Hippocampal formation (tissue), 2 donors: ENCODE measurements at places on chromosomes 1 and 21.

- no peak for DNase-seq
Observed at GRCh38 chr1:62234688-62235087, 40.0 kb downstream of the L1TD1 start.

DNA sequence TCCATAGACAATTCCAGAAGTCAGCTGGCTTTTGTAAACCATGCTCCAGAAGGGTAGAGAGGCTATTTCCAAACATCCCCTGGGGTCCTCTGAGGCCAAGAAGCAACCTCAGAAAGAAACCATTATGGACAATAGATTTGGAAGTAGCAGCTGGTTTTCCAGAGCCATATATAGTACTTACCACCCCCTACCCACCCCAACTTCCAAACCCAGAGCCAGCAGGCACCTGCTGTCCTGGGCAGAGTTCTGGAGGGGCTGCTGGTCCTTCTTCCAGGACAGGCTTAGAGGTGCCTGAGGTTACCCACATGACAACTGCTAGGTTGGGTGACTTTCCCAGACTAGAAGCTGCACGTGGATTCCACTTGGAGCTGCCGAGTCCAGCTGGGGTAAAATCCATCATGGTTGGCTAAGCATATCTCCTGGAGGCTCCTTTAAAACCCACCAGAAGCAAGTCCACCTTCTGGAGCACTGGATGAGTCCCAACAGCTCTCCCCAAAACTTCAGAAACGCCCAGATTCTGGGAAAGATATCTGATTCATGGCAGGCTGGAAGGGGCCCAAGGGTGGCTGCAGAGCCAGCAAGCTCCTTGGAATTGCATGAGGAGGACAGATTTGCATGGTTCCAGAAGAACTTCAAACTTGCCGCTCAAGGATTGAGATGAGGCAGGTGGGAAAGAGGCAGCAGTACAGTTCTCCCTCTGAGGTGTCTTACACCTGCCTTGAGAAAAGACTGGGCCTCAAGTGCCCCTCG is 5.8 kb downstream of the MYCL start:
- DNase-seq, result no peak

- DNase-seq, result peak; percentile 15
Observed at GRCh38 chr1:3863231-3863935, 6.1 kb downstream of the DFFB start.

DNA sequence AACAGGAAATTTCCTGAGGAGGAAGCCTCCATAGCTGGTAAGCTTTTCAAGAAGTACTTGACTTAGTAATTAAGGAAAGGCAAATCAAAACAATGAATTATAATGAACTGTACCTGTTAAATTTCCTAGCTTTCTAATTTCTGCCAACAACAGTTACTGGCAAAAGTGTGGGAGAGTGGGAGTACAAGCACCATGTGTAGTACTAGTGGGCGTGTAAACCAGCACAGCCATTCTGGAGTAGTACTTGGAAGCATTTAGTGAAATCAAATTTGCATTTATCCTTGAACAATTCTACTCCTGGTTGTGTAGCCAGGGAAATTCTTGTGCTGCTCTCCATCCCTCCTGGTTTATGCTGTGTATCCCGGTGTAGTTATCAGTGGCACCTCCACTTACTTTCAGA is 190.8 kb downstream of the PRDM2 start:
- no peak for DNase-seq

GRCh38 chr1:74716822-74717221 is 16.0 kb downstream of the CRYZ start:
- no peak for DNase-seq

DNA sequence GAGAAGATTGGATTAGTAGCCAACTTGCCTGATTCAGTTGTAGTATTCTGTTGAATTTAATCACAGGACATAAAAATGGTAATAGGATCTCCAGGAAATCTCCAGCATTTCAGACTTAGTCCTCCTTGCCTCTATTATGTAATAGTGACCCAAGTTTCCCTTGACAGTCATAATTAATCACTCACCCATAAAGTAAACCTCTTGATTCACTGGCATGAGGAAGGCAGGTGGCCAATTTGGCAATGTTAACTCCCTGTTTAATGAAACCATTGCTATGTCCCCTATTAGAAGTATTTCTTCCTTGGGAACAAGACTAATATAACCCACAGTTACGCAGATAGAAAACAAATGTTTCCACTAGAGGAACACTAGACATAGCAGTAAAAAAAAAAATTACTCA is 604.8 kb upstream of the CXADR start:
- DNase-seq, result no peak

- no peak for DNase-seq
Observed at GRCh38 chr1:73626326-73626725, 571.6 kb downstream of the LRRIQ3 start.

DNA sequence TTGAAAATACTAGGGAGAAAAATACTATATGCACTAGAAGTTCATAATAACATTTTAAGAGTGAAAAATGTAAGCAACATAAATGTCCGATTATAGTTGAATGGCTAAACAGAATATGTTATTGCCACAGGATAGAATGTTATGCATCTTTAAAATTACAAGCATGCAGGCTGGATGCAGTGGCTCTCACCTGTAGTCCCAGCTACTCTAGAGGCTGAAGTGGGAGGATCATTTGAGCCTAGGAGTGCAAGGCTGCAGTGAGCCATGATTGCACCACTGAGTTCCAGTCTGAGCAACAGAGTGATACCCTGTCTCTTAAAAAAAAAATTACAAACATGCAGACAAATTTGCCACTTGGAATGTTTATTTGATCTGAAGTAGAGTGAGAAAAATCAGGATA is 3.0 kb upstream of the BATF3 start:
- no peak for DNase-seq

- no peak for DNase-seq
Observed at GRCh38 chr1:58395355-58395754, 151.2 kb downstream of the OMA1 start.

- no peak for DNase-seq
Observed at GRCh38 chr1:56788102-56788501, 31.1 kb downstream of the FYB2 start.

GRCh38 chr1:1625824-1626206 is 6.2 kb upstream of the MMP23B start:
- DNase-seq, result no peak

GRCh38 chr21:44428281-44428960 is 26.9 kb upstream of the LRRC3 start:
- DNase-seq, result no peak

- no peak for DNase-seq
Observed at GRCh38 chr1:14238472-14239307, 359.8 kb upstream of the KAZN start.

DNA sequence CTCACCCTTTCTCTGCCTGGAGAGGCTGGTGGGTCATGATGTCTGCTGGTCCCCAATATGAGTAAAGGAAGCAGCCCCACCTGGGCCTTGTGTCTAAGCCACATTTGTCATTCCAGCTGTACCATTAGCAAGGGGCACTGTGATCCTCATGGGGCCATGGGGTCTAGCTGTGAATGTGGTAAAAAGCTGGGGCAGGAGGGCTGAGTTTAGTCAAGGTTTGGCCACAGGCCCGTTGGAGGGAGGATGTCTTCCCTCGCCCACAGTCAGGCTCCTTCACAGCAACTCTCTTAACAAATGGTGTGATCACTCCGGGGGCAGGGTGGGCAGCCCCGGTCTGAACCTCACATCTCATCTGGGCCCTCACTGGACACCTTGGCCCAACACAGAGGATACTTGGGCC is 115.4 kb downstream of the DMRTB1 start:
- DNase-seq, result no peak

DNA sequence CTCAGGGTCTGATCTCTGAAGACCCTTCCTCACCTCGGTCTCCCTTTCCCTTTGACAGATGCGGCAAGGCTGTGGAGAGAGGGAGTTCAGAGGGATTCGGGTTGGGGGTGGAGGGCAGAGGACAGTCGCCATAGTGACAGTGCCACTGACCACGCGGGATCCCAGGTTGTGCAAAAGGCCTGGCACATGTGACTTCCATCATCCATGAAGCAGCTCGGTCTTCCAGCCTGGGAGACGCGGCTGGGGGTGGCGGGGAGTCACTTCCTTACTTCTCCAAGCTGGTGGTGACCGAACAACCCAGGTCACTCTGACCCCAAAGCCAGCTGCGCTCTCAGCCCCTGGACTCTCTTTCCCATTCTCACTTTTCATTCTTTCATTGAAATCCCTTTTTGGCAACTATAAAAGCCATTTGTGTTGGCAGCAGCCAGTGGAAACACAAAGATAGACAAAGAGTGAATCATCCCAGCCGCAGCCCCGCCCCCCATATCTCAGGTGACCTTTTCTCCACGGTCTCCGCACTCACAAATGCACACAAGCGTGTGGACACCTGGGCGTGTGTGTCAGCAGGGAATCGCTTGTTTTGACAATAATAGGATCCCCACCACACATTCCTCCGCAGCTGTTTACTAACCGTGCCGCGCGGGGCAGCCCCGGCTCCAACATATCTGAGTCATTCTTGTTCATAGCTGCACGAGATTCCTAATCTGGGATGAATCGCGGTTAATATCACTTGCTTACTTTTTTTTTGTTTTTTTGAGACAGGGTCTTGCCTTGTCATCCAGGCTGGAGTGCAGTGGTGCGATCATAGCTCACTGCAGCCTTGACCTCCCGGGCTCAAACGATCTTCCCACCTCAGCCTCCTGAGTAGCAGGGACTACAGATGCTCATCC is 68.3 kb downstream of the DHRS3 start:
- no peak for DNase-seq

DNA sequence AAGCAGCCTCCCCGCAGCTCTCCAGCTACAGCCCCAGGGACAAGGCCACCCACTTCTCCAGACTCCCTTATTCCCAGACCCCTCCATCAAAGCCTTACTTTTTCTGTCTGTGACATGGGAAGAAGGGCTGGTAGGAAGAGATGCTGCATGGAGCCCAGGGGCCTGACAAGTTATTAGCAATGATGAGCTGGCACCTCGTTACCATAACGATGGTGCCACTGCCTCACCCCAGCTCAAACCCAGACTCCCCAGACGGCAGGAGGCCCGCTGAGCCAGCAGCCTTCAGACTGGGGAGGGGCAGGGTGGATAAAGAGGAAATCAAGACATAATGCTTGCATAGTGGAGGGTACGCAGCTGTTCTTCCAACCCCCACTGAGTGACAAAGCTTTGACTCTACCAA is 3.3 kb downstream of the DLGAP3 start:
- no peak for DNase-seq

- peak; percentile 30 for DNase-seq
Observed at GRCh38 chr1:226912587-226913176, 27.4 kb upstream of the COQ8A start.

DNA sequence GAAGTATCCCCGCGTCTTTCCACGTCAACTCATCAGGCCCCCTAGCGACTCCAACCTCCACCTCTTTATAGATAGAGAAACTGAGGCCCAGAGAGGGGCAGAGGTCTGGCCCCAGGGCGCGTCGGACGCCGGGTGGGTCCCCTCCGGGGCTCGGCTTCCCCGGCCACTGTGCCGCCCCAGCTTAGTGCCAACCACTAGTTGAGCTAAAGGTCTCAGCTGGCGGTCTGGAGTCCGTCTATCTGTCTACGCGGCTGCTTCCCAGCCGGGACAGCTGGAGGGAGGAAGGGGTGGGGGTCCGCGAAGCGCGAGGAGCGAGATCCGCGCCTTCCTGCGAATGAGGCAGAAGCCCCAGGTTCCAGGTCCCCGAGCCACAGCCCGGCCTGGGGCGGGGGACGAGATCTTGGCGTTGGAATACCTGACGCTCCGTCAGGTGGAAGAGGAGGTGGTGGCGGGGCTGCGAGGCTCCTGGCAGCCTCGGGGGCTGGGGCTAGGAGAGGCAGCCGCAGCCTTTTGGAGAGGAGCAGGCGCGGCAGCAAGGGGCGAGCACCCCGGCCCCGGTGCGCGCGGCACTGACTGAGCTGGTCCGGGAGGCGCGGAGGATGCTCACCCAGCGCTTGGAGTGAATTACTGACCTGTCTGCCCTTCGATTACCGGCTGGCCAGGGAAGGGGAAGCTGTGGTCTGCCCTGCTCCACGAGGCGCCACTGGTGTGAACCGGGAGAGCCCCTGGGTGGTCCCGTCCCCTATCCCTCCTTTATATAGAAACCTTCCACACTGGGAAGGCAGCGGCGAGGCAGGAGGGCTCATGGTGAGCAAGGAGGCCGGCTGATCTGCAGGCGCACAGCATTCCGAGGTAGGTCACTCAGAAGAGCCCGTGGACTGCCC is 937 bp downstream of the PODN start:
- no peak for DNase-seq

GRCh38 chr1:184028854-184029623 is 8.5 kb downstream of the COLGALT2 start:
- DNase-seq, result peak; percentile 62

- DNase-seq, result no peak
Observed at GRCh38 chr1:205416322-205416721, 5.5 kb downstream of the LEMD1 start.

GRCh38 chr1:150012611-150013010 is 2.1 kb upstream of the OTUD7B start:
- DNase-seq, result peak; percentile 89

DNA sequence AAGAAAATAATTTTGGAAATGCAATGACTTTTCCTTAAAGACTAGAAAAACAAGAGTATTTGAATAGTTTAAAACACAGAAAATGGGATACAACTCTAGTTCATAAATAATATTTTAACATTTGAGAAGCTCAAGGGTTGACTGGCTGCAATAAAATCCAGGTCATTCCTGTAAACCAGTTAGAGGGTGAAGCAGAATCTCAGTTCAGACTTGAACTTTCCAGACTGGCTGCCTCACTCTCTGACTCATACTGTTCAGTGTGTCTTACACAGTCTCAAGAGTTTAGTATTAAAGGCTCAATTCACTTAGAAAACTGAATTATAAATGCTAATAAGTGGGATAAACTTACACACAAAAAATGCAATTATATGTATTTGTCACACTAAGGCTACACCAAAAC is 89.9 kb downstream of the RAVER2 start:
- no peak for DNase-seq

DNA sequence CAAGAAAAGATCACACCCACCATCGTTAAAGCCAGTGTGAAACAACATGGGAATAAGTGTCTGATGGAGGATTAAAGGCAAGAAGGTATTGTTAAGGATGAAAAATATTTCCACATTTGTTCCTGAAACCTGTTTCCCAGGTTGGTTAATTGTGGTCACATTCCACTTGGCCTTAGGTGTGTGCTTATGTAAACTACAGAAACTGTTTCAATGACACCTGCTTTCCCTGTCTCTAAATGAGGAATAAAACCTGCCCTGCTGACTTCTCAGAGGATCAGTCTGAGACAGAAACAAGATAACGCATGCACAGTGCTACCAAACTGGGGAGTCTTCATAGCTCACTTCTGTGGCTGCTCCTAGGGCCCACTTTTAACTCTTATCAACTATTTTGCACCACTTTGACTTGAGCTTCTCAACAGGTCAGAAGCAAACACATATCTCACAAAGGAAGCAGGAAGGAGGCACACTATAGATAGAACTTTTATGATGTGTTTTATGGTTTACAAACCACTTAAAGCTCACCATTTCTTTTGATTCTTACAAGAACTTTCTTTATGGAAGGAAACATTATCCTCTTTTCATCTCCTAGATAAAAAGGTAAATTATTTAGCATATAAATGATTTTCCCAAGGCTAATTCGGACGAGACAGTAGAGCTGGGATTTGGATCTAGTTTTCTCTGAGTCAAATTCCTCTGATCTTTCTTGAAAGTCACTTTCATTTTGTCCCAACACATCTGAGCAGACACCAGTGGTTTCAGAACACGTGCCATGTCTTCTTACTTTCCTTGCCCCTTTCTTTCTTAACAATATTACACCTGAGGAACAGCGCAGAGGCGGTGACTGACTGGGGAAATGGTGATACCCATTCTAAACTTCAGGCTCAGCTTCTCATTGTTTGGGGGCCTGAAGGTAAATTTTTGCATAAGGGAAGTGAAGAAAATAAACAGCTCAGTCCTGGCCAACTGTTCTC is 33.4 kb downstream of the CYP2J2 start:
- DNase-seq, result no peak
